Chondrocyte (in vitro differentiated cells): ENCODE measurements at places on chromosomes 13 and 19. TPM values are rescaled to one million over a fixed set of nuclear protein-coding genes. Genes with fewer than 3 reads are reported as not detected.

The C19orf85 gene
- not detected in 3 replicates for total RNA-seq

The MYBPC2 gene
- total RNA-seq: not detected in 3 replicates

The METTL21C gene
- total RNA-seq: not detected in 3 replicates

The HPN gene
- total RNA-seq: not detected in 3 replicates

The PSG1 gene
- total RNA-seq: 0.29 TPM in 1 of 3 replicates, not detected in the others
